Activated T-cell treated with anti-CD3 and anti-CD28 coated beads, Interleukin-2, amount 50 U/mL, for 72 hours (primary cell): ENCODE measurements at places on chromosomes 7 and 10.
A peak's percentile ranks its signal among the peaks of the same experiment; 100 is the strongest.

- no peak for DNase-seq
Observed at GRCh38 chr7:139762886-139763285, 14.9 kb downstream of the HIPK2 start.

DNA sequence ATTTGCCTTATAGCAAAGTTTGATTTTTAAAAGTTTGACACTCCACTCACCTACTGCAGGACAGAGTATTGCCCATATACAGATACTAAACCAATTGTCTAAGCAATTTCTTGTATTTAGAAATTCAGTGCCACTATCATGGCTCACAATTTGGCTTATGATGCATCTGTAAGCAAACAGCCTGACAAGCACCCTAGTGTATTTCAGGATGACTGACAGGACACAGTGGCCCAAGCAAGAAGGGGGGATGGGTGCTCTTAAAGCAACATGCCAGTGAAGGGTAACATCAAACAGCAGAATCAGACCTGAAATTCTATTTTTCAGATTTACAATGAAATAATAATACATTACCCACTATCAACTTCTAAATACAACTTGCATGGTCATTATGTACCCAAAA is 30.5 kb downstream of the CTNNA3 start:
- no peak for DNase-seq

- DNase-seq: no peak
Observed at GRCh38 chr7:15131661-15132060, 229.1 kb upstream of the DGKB start.

GRCh38 chr7:2006231-2006771 is 226.4 kb downstream of the MAD1L1 start:
- DNase-seq: no peak

DNA sequence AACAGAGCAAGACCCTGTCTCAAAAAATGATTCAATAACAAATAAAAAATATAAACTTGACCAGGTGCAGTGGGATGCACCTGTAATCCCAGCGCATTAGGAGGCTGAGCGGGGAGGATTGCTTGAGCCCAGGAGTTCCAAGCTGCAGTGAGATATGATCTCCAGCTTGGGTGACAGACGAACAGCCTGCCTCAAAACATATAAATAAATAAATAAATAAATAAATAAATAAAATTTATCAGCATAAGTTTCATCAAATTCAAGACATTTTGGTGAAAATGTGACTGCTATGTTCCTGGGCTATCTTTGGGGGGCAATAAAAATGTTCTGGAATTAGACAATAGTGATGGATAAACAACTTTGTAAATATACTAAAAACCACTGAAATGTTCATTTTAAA is 4.8 kb upstream of the EIF4EBP2 start:
- no peak for DNase-seq

DNA sequence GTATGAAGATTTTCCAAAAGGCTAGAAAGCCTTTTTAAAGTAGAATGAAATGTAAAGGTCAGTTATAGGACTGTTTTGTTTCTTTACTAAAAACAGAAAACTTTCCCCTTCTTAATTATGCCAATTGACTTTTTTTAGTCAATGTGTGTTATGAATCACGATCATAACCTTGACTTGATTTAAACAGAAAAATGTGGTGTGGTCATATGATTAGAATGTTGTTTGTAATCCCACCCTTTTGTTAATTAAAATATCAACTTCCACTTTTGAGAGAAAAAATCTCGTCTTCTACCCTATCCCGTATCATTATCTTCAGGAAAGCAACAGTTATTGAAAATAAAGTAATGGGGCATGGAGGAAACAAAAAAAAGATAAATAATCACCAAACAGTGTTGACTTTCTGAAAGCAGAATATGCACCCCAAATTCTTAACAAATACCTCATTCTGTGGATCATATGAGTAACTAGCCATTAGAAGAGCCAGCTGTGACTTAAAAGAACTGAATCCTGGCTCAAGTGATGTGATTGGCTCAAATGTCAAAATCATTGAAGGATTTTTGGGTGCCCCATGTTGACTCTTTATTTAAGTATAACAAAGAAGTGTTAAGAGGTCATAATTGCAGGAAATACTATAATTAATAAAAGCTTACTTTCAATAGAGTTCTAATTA is 32.3 kb upstream of the SLC16A12 start:
- DNase-seq: no peak

- no peak for DNase-seq
Observed at GRCh38 chr10:47364366-47364765, 16.2 kb downstream of the RBP3 start.

- no peak for DNase-seq
Observed at GRCh38 chr7:139876622-139877283, 47.7 kb downstream of the TBXAS1 start.

- no peak for DNase-seq
Observed at GRCh38 chr10:93746844-93747284, 10.9 kb upstream of the LGI1 start.

DNA sequence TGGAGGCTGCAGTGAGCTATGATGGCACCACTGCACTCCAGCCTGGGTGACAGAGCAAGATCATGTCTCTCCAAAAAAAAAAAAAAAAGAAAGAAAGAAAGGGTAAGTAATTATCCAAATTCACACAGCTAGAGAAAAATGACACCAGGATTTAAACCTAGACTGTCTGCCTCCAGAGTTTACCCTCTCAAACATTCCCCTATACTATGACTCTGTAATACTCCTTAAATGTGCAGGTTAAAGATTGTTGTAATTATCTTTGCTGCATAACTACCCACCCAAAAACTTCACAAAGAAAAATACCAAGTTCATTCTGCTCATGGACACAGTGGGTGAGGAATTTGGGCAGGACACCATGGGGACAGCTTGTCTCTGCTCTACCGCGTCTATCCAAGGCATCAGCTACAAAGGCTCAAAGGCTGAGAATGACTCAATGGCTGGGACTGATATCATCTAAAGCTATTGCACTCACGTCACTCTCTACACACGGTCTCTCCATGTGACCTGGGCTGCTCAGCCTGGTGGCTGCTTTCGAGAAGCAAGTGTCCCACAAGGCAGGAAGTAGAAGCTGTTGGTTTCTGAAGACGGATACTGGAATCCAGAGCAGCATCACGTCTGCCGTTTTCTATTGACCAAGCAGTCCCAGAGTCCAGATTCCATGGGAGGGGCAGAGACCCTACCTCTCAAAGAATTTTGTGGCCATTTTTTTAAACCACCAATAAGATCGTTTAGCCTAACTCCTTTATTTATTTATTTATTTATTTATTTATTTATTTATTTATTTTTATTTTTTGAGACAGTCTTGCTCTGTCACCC is 185.7 kb upstream of the AUTS2 start:
- peak; percentile 23 for DNase-seq

- DNase-seq: no peak
Observed at GRCh38 chr10:27564398-27564797, 60.3 kb downstream of the RAB18 start.

DNA sequence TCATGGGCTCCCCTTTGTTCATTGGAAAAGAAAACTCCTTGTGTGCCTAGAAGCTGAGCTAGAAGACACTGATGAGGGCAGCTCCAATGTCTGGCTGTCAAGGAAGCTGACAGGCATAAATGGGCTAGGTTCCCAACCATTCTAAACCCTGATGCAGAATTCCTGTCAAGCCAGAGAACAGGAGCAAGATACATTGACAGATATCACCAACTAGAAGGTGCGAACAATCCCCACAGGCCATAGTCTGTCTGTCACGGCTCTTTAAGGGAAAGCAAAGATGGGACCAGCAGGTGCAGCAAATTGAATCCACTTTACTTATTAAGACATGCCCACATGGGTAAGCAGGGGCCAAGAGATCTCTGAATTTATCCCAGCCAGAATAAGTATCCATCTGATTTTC is 617.9 kb upstream of the POT1 start:
- no peak for DNase-seq

GRCh38 chr7:101420436-101420835 is 57.8 kb downstream of the COL26A1 start:
- no peak for DNase-seq

DNA sequence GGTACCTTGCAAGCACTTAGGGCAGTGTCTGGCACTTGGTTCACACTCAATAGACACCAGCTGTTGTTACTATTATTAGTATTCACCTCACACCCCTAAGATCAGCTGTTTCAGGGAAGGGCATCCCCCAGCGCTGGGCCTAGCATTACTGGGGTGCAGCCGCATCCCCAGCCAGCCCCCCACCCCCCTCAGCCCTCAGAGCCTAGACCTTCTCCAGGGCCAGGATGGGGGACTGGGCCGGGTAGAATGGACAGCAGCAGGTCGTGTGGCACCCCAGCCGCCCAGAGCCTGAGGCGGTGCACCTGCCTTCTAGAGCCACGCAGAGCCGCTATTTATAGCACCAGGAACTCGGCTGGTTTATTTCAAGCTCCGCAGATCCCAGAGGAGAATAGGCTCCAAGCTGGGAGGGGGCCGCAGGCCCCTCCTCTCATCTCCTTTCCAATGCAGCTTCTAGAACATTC is 60.5 kb downstream of the GTF2IRD1 start:
- DNase-seq: no peak

DNA sequence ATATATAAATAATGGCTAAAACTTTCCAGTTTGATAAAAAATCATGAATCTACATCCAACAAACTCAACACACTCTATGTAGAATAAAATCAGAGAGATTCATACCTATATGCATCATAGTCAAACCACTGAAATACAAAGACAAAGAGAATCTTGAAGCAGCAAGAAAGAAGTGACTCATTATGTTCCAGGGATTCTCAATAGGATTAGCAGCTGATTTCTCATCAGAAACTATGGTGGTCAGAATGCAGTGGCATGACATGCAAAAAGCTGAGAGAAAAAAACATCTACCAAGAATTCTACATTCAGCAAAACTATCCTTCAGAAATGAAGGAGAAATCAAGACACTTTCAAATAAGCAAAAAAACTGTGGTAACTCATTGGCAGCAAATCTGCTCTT is 187.4 kb downstream of the RNLS start:
- no peak for DNase-seq

DNA sequence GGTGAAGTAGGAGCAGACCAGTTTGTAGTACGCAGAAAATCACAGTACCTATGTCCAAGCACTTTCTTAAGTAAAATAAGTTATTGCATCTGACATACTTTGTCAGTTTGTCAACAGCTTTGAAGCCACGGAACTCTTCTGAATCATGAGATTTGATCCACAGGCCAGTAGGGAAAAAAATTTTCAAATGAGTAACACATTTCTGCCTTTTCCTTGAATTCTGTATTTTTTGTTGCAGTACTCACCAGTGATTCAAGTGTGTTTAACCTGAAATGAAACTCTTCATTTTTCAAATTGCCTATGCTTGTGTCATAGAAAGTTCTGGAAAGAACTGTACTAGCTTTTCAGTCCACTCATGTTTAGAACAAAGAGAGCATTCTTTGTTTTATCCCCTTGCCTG is 337.7 kb downstream of the GATA3 start:
- no peak for DNase-seq

DNA sequence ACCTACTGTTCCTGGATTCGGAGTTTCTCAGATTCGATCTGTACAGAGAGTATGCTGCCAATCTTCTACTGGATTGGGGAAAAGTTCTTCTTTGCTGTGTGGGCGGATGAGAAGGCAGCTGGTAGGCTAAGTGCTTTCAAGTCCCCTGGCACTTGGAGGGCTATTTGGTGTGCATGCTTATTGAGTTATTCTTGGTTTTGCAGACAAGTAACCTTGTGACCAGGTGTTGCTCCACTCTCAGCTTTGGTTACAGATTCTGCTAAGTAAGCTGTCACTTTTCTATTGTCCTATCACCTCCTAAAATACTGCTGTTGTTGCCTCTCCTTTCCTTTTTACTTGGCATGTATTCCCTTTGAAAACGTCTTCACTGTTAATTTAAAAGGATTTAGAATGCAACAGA is 1375.1 kb upstream of the LRRTM3 start:
- DNase-seq: no peak

GRCh38 chr7:116546916-116547315 is 22.1 kb downstream of the CAV1 start:
- no peak for DNase-seq

- DNase-seq: peak; percentile 35
Observed at GRCh38 chr10:127694580-127695193, 42.3 kb upstream of the FOXI2 start.

DNA sequence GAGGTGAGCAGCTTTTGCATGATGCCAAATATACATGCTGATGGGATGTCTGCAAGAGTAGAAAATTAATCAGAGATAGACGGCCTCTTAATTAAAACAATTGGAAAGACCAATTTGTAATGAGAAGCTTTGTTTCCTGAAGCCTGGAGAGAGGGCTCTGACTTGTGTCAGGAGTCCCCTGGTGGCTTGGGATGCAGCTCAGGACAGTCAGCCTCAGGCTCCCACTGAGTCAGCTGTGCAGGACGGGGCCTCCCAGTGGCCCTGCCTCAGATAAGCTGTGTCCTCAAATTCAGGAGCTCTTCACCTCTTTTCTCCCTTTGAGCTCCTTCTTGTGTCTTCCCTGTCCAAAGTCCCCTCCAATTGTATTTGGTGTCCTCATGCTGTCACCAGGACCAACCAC is 438.9 kb upstream of the PODXL start:
- DNase-seq: no peak

DNA sequence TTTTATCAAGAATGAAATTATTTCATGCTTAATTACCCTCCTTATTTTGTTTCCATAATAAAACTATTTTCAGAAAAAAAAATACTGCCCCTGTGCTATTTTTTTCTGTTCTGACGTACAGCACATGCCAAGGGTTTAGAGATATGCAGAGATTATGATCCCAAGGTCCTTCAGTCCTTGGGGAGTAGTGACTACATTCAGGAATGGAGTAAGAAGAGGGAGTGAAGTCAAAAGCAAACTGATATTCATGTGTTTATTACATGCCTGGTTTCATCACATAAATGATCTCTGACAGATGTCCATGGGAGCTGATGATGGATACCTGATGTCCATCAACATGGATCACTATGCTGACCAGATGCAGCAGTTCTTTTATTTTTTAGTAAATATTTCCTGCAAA is 17.2 kb downstream of the AKAP9 start:
- no peak for DNase-seq

DNA sequence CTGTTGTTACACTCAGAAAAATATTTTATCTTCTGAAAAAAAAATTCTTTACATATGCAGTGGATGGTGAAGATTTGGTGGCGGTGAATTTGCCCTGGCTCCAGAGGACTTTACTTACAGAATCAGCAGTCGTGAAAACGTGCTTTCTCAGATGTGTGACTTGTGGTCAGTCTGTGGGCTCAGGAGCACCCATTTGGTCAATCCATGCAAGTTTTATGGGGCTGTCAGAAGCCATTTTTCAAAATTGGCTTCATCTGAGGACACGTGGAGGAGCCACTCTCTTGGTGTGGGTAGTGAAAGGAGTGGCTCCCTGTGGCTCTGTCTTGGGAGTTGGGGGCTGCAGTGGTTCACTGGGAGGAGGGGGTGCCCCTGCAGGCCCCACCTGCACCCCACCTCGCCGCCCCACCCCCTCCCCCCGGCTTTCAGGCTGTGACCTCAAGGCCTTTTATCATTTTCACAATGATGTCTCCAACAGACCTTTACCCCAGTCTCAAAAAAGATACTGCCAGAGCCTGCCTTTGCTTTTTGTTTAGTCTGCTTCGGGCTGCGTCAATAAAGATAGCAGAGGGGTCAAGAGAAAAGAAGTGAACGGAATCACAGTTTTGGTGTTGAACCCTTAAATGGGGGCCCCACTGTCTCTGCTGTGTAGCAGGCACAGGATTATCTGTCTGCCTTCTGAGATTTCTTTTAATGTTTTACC is 137.4 kb downstream of the MGMT start:
- DNase-seq: no peak

- no peak for DNase-seq
Observed at GRCh38 chr10:126917975-126918908, 13.0 kb downstream of the DOCK1 start.
